ENCODE measurements at places on chromosomes 6 and 20.

DNA sequence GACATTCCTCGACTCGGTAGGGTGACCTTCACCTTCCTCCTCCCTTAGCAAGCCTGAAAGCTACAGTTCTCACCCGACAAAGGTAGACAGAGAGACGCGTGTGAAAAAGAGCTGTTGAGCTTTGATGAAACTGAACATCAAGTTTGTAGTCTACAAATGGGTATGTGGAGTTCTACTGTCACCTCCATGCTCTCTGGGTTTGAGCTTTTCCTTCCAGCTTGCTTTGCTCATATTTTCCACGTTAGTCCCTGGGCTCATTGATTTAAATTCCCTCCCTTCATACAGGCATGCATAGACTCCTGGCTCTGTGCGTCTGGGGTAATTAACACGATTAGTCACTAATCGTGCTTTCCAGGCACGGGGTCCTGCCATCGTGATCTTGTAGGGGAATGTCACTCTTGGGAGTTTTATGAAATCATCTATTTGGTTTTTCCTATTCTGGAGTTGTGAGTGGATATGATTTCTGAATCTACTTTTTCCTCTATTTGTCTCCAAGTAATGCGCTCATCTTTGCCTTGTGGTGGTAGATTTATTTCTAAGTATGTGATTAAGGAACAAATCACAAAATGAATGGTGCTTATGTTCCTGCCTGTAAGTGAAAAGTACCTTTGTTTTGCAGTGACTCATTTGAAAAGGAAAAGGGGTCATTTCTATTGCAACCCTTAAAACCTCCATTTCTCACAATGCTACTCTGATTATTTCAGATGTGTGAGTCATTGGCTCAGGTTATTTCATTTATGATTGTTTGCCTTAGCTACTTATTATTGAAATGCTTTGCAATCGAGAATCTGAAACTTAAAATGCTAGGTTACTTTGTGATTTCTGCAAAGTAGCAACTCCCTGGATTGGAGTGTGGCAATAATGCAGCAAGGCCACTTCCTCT lies 154.6 kb downstream of the ZDHHC14 start:
- DNase-seq = no peak

DNA sequence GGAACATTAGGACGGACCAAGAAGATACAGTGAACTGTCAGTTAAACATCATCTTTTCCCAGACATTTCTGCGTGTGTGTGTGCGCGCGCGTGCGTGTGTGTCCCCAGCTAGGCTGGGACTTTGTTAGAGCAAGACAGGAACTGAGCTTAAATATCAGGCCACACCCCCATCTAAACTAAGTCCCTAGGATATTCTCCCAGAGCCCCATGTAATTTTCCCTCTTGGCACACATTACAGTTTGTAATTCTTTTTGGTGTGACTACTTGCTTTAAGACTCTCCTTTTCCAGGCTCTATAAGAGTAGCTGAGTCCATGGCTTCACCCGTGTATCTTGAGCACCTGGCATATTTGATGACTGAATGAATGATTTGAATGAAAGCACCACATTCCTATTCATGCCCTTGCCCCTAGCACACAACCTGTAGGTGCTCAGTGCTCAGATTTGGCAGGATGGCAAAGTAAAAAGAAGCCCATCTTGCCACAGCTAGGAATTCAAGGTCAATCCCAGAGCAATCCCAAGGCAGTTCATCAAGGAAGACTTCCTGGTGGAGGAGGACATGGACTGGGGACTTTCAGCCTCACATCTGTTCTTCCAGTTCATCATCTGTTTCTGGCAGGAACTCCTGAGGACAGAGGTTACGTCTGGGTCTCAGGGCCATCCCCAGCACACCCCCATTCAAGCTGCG lies 69.2 kb downstream of the MRPL14 start:
- no peak for DNase-seq

DNA sequence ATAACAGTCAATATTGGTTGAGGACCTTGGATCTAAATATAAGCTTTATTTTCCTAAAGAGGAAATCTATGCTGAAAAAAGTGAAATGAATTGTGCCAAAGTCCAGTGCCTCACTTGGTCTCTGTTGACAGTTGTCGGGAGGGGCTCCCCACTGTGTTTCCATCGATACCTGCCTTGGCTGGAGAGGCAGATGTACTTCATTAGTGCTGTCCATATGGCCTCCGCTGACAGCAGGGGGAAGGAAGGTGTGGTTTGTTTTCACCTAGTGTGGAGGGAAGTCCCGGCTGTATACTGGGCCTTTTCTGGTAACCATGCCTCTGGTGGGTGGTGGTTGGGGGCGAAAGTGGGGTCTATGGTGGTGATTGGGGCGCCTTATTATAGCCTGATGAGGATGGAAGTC lies 42.7 kb downstream of the CD2AP start:
- DNase-seq = no peak

GRCh38 chr6:13848522-13849150 lies 34.3 kb upstream of the MCUR1 start:
- no peak for DNase-seq

GRCh38 chr20:53364646-53365045 lies 229.0 kb downstream of the ZNF217 start:
- no peak for DNase-seq

GRCh38 chr20:37913567-37914366 lies 10.8 kb downstream of the VSTM2L start:
- no peak for DNase-seq

GRCh38 chr20:59752704-59753460 lies 148.5 kb downstream of the PHACTR3 start:
- DNase-seq = no peak

DNA sequence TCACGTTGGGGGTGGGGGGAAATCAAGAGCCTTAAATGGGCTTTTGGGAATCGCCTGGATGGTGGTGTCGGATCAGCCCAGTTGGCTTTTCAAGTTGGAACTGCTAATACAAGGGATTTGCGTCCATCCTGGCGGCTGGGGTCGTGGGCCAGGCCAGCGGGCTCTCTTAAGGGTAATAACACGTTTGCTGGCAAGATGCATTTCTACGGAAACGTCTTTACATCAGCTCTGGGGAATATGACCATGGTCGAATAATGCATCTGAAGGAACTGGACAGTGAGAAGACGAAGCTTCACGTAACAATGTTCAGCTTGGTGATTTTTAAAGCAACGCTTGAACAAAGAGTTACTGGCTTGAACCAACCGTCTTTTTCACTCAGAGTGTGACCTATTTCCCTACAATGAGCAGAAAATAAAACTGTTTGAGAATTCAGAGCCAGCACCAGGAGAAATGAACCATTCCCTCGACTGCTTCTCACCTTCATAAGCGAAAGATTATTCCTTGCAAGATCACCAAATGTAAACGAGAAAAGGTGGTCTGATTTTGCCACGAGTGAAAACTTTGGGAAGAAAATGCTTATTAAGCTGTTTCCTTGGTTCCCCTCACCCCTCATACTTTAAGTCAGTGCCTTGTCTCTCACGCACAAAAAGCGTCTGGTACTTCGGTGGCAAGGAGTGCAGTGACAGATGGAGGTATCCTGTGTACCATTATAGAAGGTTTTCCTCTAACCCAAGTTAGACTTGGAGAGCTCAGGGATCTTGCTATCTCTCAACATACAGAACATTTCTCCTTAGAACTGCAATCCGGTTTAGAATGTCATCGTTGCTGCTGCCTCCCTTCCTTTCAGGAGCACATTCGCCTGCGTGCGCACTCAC lies 1.4 kb upstream of the MARCKS start:
- DNase-seq = peak; percentile 91

GRCh38 chr6:11236076-11236750 lies 3.7 kb upstream of the NEDD9 start:
- no peak for DNase-seq

DNA sequence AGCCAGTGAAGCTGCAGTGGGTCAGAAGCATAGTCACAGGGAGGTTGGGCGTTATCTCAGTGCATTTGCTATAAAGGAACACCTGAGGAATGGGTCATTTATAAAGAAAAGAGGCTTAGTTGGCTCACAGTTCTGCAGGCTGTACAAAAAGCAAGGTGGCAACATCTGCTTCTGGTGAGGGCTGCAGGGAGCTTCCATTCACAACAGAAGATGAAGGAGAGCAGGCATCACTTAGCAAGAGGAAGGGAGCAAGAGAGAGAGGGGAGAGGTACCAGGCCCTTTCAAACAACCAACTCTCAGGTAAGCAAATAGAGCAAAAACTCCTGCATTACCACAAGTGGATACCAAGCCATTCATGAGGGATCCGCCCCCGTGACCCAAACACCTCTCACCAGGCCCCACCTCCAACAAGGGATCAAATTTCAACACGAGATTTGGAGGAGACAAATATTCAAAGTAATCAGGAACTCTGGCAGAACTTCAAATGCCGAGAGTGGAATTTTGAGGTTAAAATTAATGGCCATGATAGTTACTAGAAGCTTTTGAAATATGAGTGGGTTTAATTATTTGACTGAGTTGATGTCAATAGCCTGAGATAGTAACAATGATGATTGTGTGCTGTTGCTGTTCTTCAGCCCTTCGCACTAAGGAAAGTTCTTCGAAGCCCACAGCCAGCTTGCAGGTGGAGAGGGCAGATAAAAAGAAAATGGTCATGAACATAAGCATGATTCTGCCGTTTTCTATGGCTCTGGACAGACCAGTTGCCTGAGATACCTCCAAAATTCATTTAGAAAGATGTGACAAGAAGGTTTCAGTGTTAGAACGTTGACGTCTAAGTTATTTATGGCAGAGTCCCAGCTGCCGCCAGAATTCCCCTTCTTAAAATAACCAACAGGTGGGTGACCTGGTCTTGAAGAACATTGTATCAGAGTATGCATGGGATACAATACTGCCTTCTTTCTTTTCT lies 55.3 kb upstream of the ADTRP start:
- peak; percentile 11 for DNase-seq

DNA sequence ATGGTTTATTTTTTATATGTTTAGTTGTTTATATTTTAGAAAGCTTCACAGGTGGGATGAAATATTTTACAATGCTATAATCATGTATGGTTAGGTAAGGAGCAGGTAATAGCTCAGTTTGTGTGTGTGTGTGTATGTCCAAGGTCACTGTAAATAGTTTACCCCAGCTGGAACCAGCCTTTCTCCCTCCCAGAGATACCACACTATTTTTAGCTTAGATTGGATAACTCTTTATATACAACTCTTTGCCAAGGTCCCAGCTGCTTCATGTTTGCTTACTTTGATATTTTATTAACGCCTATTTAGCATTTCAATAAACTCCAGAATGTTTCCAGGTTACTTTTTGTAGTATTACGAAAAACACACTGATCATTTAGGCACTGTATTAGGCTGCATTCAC lies 1.8 kb upstream of the PEX7 start:
- DNase-seq = no peak

GRCh38 chr6:159676890-159677505 lies 16.0 kb downstream of the SOD2 start:
- no peak for DNase-seq

DNA sequence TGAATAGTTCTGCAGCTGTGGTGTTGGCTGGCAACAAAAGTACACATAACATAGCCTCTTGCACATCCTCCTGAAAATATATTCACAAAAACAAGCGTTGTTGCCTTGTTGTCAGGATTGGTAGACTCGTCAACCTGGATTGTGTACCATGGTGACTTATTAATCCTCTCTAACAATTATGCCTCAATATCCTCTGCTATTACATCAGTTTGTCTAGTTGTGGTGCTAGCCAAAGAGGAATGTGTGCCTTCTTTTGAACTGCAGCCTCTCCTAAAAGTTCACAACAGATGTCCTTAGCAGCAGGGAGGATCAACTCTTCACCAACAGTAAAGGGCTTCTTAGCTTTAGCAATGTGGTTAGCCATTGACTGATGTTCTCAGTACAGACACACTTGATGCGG lies 3.6 kb upstream of the SF3B5 start:
- no peak for DNase-seq

DNA sequence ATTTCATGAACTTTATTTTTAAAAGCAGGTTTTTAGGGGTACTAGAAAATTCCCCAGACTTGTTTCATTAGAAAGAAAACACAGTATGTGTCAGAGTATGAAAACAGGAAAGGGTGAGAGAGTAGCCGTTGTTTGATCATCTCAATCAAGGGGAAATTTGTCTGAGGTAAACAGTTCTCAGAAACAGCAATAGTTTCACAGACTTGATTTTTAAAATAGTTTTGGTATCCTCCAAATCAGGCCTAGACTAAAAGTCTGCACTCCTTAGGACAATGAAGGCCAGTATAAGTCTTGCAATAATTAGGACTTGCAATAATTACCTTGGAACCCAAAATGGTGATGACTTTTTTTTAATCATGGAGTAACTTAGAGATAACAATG lies 176.6 kb upstream of the TAB2 start:
- DNase-seq = no peak

GRCh38 chr6:157117431-157118095 lies 205.8 kb downstream of the TMEM242 start:
- no peak for DNase-seq

- DNase-seq = no peak
These were observed 40.5 kb upstream of the PRIM2 start for GRCh38 chr6:57276946-57277345.

DNA sequence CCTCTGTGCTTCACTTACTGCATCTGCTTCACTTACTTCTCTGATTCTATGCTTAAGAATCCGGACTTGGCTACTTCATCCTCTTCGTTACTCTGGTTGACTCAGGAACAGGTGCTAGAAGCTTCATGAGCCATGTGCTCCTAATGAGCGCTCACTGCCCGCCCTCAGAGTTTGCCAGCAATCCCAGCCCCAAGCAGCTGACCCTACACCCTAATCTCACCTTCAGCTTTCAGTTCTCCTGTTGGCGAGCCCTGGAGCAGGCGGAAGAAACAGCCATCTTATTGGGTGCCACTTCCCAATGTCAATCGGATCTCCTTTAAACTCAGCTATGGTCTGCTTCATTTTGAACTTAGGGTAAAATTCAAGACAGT lies 61.3 kb downstream of the FOXA2 start:
- DNase-seq = no peak
